ENCODE measurements at places on chromosomes 16 and 17.

DNA sequence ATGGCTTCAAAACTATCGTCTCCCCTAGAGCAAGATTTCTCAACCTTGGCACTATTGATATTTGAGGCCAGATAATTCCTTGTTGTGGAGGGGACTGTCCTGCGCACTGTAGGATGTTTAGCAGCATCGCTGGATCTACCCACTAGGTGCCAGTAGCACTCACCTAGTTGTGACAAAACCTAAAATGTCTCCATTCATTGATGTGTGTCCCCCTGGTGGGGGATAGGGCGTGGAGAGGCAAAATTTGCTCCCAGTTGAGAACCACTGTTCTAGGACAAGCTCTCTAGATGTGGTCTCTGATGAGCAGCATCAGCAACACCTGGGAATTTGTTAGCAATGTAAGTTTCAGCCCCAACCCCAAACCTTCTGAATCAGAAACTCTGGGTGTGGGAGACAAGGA is 259.0 kb downstream of the XYLT1 start:
- peak; percentile 18 for DNase-seq

- DNase-seq = no peak
Observed at GRCh38 chr17:28720247-28720996, 637 bp downstream of the RPL23A start.

GRCh38 chr16:62298600-62298999 is 262.4 kb upstream of the CDH8 start:
- DNase-seq = no peak

GRCh38 chr17:36945959-36946725 is 2.6 kb upstream of the AATF start:
- no peak for DNase-seq

GRCh38 chr17:32795339-32795979 is 81.5 kb downstream of the MYO1D start:
- no peak for DNase-seq

All from CD4-positive, alpha-beta memory T cell (primary cell).